Stimulated activated CD4-positive, alpha-beta T cell treated with anti-CD3 and anti-CD28 coated beads, Interleukin-1b, Interleukin-23, amount 100 ng/mL, for 1 hour (primary cell): ENCODE measurements at places on chromosomes 1 and 21.

DNA sequence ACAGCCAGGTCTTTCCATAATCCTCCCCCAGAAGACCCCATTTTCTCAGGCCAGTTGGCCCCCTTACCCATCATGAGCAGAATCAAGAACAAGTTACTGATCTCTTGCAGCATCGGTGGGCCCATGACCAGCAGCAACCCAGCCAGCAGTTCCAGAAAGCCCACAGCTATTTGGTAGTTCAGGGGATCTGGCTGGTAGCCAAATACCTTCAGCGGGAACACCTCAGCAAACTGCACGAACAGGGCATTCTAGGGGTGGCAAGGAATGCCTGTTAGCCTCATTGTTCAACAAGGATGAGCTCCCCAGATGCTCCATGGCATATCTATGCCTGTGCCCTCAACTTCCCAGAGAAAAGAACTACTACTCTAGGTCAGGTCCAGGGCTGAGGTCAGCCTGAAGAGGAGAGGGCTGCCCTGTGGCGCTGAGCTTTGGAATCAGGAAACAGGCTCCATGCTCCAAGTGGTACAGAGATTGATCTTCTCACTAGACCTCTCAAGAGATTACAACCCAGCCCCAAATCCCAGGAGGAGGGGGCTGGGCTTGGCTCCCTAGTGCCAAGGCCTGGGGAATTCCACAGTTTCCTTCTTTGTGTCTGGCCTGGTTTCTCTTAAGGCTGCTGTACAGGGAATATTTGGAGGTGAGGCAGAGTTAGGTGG lies 1.3 kb downstream of the TMEM35B start:
- no peak for DNase-seq

- DNase-seq, result no peak
Observed at GRCh38 chr1:231507476-231508355, 20.8 kb upstream of the TSNAX start.

DNA sequence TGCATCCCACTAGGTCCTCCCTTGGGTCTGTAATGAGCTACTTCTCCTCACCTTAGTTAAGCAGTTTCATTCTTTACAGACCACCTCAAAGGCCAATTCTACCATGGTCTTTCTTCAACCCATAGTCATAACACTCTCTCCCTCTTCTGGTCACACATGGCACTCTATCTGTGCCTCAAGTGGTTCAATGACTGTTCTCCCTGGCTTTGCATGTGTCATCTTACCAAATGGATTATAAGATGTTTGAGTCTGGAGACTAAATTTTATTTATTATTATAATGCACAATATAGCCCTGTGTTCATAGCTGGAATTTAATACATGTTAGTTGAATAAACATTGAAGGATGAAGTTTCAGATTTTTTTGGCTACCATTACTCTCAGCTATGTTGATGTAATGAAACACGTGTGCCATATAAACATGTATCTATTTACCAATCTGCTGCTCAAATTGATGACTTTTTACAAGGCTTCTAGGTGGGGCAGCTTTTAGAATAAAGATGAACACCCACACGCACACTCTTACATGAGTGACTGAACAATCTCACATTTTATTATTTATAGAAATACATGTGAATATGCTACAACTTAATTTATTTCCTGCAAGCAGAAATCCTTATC lies 102.1 kb downstream of the RUNX1 start:
- no peak for DNase-seq

DNA sequence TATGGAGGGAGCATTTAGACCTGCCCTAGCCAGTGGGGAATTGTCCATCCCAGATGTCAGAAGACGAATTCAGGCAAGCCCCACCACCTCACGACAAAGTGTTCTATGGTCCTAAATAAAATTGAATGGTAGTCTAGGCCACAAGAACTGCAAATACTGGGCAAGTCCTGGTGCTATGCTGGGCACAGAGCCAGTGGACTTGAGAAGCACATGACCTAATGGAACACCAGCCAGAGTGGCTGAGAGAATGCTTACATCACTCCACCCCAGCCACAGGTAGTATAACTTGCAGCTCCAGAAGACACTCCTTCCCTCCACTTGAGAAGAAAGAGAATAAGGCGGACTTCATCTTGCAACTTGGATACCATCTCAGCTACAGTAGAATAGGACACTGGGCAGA lies 567.3 kb upstream of the CXADR start:
- no peak for DNase-seq

- DNase-seq, result no peak
Observed at GRCh38 chr1:100232156-100232555, 17.5 kb downstream of the DBT start.

- no peak for DNase-seq
Observed at GRCh38 chr1:33984906-33985565, 121.2 kb downstream of the HMGB4 start.

- DNase-seq, result no peak
Observed at GRCh38 chr1:209455145-209455544, 128.4 kb upstream of the CAMK1G start.

GRCh38 chr1:219123036-219123435 lies 50.6 kb upstream of the LYPLAL1 start:
- DNase-seq, result no peak

DNA sequence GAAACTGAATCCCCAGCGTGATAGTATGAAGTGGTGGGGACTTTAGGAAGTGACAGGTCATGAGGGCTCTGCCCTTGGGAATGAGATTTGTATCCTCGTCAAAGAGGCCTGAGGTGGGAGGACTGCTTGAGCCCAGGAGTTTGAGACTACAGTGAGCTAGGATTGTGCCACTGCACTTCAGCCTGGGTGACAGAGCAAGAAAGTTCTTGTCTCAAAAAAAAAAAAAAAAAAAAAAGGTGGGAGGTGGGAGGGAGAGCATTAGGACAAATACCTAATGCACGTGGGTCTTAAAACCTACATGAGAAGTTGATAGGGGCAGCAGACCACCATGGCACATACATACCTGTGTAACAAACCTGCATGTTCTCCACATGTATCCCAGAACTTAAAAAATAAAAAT lies 24.0 kb upstream of the RERE start:
- no peak for DNase-seq

DNA sequence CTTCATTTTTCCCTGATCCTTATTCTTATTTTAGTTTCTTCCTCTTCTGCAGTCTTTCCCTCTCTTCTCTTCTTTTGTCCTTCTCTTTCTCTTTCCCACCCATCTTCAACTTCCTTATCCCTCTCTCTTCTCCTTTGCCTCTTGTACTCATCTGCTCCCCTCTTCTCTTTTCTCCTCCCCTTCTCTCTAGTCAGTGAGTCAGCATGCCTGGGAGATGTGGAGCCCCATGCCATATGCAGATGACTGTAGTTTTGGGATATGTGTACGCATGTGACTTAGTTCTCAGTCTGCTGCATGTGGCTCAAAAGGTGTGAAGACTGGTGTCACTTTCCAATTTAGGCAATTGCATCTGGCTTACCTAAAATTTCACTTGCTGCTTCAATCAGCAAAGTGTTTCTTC lies 10.4 kb downstream of the DNAJC6 start:
- DNase-seq, result no peak

DNA sequence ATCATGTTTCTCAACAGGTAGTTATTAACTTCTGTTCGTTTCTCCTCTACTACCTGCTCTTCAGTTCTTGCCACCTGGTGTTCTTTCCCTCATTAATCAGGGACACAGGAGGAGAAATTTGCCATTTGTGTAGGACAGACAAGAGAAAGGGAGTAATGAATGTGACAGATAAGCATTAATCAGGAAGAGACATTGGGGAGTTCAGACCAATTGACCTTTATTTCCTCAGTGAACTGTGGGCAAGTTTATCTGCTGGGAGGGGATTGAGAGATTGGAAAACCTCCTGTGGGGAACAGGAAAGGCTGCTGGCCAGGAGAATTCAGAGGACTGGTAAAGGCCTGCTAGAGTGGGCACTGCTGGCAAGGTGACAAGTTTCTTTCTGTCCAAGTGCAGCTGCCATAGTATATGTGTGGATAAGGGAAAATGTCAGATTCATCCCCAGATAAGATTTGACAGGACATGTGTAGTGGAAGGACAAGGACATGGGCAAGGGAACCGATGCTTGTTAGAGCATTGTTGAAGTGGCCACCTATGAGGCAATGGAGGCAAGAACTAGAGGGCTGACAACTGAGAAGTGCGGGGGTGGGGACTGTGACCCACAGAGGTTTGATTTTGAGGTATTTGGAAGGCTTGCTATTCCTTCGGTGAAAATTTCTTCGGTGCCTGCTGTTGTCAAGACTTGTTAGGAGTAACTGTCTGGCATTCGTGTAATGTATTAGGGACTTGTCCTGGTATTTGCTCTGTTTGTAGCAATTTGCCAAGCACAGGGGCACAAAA lies 12.6 kb downstream of the SZT2 start:
- no peak for DNase-seq

GRCh38 chr1:107930292-107930691 lies 34.7 kb downstream of the VAV3 start:
- no peak for DNase-seq

DNA sequence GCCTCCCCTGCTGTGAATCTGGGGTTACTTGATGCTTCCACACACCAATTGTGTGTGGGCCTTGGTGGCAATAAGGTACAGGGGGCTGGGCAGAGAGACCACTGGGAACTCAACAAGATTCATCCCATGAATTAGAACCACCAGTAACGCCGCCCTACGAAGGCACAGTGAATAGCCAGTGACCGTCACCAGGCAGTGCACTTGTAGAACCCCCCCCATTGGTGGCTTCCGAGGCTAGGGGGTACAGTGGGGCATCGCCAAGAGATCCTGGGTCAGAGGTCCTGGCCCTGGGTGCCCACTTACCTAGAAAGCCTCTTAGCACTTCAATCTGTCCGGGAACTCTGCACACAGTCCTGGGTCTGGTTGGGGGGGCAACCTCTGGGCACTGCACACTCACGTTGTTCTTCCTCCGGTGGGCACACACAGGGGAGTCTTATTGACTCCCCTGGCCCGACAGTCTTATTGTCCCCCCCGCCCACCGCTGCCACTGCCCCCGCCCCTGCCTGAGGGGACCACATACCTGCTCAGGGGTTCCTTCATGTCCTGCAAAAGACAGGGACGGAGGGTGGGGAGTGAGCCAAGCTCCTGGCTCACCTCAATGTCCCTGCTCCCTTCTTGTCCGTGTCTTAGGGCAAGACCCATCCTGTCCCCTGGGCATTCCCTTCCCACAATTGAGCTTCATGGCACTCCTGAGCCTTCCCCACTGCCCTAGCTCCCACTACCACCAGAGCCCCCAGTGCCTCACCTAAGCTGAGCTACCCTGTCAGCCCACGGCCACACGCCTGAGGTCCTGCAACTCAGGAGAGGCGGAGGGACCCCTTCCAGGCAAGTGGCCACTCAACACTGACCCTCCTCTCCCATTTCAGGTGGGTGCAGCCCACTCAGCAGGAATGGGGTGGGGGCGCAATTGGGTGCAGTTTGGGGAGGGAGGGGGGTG lies 2.5 kb upstream of the TRIM11 start:
- DNase-seq, result no peak

DNA sequence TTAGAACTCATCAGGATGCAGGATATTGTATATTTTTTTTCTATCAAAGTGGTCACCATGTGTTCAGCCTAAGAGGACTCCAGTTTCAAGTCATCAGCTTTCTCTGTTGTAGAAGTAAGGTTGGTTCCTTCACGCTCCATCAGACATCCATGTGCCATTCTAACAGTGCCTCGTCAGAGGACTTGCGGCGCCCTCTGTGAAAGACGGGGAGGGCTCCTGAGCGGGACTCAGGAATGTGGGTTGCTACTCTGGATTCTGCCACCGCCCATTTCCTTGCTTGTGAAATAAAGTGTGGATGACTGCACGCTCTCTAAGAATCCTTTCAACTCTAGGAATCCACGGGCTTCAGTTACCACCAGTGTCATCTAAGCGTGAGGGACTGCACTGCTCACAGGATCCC lies 593.5 kb downstream of the KIF26B start:
- DNase-seq, result no peak

DNA sequence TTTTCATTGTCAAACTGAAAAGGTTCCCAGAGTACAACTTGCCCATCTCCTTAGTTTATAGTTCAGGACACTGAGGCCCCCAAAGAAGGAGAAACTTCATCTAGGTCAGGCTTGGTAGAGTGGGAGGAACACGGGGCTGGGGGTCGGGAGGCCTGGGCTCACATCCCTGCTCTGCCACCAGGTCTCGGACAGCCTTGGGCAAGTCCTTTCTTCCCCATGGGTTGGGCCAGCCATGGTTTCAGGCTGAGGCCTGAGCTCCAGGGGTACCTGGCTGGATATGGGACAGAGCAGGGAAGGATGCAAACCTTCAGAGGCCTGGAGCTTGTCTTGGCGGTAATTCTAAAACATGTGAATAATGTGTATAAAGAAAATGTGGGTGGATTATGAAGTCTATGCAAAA lies 17.0 kb downstream of the FOXO6 start:
- DNase-seq, result no peak

DNA sequence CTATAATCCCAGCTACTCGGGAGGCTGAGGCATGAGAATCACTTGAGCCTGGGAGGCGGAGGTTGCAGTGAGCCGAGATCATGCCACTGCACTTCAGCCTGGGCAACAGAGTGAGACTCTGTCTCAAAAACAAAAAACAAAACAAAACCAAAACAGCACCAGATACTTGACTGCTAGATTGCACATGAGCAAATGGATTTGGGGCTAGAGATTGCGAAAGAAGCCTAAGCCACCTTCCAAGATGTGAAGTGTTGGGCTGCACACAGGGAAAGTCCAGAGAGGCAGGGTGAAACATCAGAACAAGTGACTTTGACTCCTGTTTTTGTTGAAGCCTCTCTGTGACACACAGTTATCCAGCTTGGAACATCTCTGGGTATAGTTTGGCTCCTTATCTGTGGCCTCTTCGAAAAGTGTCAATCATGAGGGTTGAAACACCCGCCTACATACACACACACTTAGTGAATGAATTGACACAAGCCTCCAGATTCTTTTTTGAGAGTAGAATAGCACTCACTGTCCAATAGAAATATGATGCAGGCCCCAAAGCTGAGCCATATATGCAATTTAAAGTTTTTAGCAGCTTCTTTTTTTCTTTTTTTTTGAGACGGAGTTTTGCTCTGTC lies 34.2 kb upstream of the GPR137B start:
- no peak for DNase-seq

DNA sequence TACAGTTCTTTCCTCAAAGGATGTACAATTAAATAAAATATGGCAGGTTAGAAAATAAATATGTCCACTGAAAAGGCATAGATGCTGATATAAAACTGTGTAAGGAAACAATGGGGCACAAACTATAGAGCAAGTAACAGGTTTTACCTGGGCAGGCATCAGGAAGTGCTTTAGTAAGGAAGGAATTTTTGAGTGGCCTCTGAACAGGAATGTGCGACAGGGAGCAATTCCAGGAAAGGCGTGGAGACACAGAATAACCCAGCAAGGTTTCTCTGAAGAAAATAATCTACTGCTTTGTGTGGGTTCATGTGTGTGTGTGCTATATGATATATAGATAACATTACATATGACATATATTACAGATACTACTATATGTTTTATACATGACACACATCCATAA lies 128.4 kb downstream of the RGS21 start:
- no peak for DNase-seq

- no peak for DNase-seq
Observed at GRCh38 chr1:52237430-52237829, 95.5 kb downstream of the ZFYVE9 start.
